ENCODE measurements at places on chromosomes 12 and 14.

GRCh38 chr12:45872446-45872845, 117.9 kb downstream of the SCAF11 start:
- no peaks in the 10 kb centered on the region for H3K27me3 ChIP-seq
- H3K27ac ChIP-seq: no peak overlapping the region
- DNase-seq: no peak
- no peak overlapping the region for H3K4me3 ChIP-seq
- H3K36me3 ChIP-seq: peaks cover 11% of the 10 kb centered on the region

- no peak for DNase-seq
- H3K4me1 ChIP-seq: no peaks in the 10 kb centered on the region
- H3K4me3 ChIP-seq: no peak overlapping the region
- H3K27me3 ChIP-seq: no peaks in the 10 kb centered on the region
- no peak overlapping the region for H3K27ac ChIP-seq
These were observed 182.9 kb downstream of the ALX1 start for GRCh38 chr12:85462888-85463287.

DNA sequence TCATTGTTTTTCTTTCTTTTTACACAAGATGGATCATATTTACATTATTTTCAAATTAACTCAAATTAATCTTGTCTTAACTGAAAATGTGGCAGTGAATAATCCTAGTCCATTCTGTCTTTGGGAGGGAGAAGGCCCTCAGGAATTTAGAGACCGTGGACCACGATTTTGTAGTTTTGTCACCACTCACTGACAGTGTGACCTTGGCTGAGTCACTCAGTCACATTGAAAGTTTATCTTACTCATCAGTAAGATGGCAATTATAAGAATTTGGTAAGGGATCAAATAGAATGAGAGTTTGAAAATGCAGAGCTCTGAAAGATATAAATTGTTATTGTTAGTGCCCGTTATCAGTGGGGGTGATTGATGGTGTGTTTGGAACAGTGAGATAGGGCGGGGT, 16.4 kb downstream of the FOXJ2 start:
- no peaks in the 10 kb centered on the region for H3K4me1 ChIP-seq
- H3K27ac ChIP-seq: no peak overlapping the region
- H3K4me3 ChIP-seq: no peak overlapping the region
- H3K36me3 ChIP-seq: peaks cover 1% of the 10 kb centered on the region

DNA sequence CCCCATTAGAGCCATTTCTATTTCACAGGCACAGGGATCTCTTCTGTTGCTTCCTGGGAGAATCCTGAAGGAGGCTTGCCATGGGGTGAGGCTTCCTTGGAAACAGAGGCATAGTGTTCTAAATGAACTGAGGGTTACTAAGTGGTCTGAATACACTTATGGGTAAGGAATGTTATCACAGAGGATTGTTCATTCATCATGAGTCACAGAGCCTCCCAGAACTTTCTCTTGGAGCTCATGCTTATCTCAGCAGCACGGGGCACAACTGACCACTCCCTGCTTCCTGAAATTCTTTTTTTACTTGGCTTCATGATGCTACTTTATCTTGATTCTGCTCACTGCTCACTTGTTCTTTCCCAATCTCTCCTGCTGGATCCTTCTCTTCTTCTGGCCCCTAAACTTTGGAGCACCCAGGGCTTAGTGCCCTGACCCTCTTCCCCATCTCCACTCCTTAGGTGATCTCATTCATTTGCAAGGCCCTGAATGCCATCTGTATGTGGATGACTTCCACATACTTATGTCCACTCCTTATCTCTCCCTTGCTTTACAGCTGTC, 57.9 kb downstream of the ANO6 start:
- H3K36me3 ChIP-seq: no peaks in the 10 kb centered on the region
- no peaks in the 10 kb centered on the region for H3K27me3 ChIP-seq
- no peak for DNase-seq
- no peak overlapping the region for H3K4me3 ChIP-seq
- no peak overlapping the region for H3K27ac ChIP-seq

Measured in breast epithelium (tissue), 4 donors.